GM23248 (cell line): ENCODE measurements at places on chromosomes 3 and 15.

- peak; percentile 10 for DNase-seq
Measured at GRCh38 chr15:69610277-69610676, 157.7 kb downstream of the RPLP1 start.

DNA sequence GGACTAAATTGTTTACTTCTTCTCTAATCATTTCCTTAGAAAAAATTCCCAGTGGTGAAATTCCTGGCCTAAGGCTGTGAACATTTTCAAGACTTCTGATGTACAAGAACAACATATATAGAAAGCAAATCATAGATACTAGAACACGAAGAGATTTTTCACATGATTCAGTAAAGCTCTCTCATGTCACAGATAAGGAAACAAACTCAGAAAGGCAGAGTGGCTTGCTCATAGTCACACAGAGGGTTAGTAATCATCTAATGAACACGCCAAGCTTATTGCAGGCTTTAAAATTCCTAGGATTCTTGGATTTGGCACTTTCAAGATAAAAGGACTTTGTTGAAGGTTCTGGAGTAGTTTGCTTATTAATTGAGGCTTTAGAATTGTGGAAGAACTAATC, 26.2 kb downstream of the CRTAP start:
- DNase-seq, result peak; percentile 55

DNA sequence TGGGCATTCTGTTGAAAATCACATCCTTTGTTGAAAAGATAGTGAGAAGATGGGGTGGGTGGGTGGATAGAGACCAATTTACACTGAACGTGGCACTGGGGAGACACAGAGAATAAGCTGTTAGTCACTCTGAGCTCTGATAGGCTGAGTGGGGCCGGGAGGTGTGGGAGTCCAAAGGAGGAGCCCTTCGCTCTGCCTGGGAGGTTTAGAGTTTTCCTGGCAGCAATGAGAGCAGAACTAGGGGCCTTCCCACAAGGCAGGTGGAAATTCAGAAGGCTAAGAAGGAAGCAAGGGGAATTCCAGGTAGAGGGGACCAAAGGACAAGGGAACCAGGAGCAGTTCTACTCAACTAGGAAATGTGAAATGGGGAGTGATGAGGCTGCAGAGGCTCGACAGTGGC, 272.7 kb downstream of the RPLP1 start:
- DNase-seq, result no peak

- DNase-seq, result peak; percentile 8
Measured at GRCh38 chr15:58038426-58039078, 27.0 kb downstream of the ALDH1A2 start.

DNA sequence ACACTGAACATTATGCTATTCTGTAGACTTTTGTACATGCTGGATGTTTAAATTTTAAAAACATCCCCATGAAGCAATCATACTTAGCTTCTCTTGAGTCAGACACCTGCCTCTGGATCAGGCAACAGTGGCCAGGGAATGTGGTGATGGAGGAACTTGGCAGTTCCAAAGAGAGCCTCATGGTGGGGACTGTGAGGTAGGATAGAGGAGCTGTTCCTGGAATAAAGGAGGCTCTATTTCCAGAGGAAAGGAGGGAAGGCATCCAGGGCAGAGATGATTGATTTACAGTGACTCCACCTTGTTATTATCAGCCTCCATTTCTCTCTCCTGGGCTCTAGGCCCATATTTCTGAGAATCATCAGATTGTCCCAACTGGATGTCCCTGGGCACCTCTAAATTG, 35.0 kb upstream of the ABHD17C start:
- DNase-seq, result peak; percentile 70

DNA sequence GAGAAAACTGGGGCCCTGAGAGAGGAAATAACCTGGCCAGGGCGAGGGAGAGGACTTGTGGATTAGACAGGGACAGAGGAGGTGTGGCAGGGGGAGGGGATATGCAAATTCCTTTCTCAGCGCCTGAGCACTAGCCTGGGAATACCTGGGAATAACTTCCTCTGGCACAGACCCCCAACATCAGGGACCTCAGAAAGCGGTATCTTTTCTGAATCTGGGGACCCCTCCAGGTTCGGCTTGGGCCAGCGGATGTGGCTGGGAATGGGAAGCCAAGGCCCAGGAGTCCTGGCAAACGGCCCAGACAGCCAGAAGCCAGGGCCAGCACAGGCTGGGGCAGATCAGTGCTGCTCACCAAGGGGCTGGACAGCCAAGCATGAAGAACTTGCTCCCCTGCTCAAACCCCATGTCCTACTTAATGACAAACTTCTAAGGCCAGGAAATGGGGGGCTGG, 9.2 kb upstream of the ACSBG1 start:
- DNase-seq, result peak; percentile 15

GRCh38 chr3:23920151-23920655, 3.3 kb downstream of the RPL15 start:
- no peak for DNase-seq

DNA sequence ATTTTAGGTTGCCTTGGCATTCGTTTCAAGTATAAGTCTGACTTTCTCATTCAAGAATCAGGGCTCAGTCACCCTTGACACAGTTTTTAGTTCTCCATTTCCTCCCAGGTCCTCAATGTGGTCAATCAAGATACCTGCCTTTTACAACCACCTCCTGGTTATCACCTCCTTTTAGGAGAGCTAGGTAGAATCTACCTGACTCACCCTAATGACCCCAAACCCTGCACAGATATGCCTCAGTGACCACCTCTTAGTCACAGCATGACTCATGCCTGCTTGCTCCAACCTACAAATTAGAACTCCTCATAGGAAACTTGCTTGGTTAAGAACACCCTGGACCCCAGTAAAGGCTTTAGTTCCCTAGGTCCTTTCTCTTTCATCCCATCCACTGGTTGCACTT, 22.5 kb downstream of the DMXL2 start:
- DNase-seq, result peak; percentile 23

GRCh38 chr3:159783780-159784742, 204.6 kb upstream of the IL12A start:
- no peak for DNase-seq

DNA sequence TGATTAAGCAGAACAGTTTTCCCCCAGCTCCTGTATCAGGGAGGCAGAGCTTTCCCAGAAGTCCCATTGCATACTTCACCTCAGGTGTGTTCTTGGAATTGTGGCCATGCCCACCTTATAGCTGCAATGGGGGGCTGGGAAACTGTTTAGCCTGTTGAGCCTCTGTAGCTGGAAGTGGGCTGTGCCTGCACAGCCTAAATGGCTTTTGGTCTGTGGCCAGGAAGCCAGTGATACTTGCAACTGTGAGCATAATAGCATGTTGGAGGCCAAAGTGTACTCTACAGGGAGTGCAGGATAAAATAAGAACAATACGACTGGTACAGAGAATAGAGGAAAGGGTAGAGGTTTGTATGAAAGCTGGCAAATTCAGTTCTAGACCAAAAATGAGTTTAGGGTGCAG, 248.5 kb downstream of the PTPRG start:
- DNase-seq, result no peak

DNA sequence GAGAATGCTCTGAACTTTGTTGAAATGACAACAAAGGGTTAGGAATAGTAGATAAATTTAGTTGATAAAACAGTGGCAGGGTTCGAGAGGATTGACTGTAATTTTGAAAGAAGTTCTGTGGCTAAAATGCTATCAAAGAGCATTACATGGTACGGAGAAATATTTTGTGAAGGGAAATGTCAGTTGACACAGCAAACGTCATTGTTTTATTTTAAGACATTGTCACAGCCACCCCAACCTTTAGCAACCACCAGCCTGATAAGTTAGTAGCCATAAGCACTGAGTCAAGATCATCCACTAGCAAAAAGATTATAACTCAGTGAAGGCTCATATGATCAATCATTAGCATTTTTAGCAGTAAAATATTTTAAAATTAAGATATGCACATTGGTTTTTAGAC, 8.7 kb upstream of the ST3GAL6 start:
- DNase-seq, result no peak

DNA sequence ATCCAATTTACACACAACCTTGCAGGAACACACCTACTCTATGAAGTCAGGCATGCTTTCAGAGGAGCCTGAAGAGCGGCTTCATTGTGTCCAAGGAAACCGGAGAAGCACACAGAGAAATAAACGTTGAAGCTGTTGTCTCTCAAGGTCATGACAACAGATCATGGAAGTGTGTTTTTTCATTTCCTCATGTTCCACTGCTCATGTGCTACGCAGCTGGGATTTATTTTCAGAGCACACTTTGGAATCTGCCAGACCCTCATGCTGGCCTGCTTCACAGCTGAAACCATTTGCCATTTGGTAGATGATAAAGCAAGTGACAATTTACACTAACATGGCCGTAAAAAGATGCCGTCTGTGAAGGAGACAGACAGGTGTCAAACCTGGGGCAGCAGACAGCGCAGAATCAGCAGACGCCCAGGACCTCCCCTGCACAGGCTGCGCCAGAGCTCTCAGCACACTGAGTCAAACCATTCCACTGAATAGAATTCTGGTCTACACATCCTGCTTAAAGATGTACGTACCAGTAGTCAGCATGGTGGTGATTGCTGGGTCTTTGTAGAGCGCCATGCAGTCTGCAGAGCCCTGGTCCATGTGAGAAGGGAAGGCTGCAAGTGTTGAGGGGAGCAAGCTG, 99.3 kb downstream of the ARNT2 start:
- no peak for DNase-seq

GRCh38 chr15:81843226-81843625, 202.6 kb downstream of the MEX3B start:
- no peak for DNase-seq

- DNase-seq, result no peak
Measured at GRCh38 chr3:64728428-64728827, 40.6 kb upstream of the ADAMTS9 start.

DNA sequence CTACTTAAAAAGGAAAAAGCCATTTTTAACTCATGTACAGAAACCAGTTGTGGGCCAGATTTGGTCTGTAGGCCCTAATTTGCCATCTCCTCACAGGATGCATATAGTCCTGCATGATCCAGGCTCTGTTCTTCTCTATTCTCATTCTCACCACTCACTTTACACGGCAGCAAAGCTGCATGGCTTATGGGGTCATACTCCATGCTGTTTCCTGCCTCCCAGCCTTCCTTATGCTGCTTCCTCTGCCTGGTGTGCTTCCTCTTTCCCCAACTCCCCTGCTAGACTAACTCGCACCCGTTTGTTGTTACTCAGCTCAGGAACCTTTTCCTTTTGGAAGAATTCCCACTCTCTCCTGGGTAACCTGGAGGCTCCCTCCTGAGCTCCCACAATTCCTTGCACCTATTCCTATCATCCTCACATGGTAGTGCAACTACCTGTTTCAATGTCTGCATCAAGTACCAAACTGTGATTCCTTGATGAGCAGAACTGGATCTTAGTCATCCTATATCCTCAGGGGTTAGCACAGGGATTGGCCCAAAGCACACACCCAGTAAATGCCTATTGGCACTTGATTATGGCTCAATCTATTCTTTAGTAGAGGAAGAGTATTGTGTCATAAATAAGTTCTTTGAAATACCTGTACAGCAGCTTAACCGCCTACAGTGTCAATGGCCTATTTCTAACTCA, 172.1 kb upstream of the MITF start:
- DNase-seq, result no peak

DNA sequence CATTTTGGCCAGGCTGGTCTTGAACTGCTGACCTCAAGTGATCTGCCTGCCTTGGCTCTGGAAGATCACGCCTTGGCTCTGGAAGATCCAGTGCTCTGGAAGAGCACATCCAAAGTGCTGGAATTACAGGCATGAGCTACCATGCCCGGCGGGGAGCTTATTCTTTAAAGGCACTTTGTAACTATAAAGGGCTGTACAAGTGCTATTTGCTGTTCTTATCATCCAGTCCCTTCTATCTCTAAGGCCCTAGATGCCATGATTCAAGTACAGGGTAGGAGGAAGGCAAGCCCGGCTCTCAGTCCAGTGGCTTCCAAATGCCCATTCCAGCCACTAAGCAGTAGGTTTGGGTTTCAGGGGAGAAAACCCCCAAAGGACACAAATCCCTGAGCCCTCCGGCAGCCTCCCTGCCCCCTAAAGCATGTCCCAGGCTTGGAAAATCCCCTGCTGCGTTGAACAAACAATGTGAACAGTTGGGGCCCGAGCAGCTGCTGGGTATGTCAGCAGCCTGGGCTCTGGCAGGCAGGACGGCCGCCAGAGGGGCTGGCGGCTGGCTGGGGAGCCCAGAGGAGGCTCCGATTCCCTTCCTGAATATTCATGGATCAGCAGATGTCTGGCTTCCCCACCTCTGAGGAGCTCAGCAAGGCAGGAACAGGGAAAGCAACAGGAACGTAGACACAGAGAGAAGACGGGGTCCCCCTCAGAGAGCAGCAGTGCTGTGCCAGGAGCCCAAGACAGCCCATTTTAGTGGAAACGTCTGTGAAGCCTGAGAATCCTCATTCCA, 7.7 kb downstream of the IGDCC4 start:
- DNase-seq, result no peak
